ENCODE measurements at places on chromosomes 5 and 9.

- no peaks in the 10 kb centered on the region for H3K4me1 ChIP-seq
- no peak overlapping the region for H3K27ac ChIP-seq
- no peak overlapping the region for H3K4me3 ChIP-seq
- no peaks in the 10 kb centered on the region for H3K27me3 ChIP-seq
- no peaks in the 10 kb centered on the region for H3K36me3 ChIP-seq
Observed at GRCh38 chr5:174448662-174449061, 275.7 kb upstream of the MSX2 start.

DNA sequence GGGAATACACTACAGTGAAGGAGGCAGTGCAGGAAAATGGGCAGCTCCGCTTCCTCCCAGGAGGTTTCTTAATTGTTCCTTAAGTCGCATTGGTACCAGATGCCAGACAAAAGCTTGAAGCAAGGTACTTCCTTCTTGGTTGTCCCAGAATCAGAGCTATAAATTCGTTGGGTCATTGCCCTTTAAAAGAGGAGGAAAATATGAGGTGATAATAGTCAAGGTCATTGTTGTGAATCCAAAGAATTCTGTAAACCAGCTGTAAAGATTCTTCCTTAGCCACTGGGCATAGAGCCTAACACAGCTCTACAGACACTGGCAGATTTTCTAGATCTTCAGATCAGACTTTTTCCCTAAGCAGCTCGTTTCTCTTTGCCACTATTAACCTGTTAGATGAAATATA lies 444.1 kb upstream of the TLE4 start:
- H3K4me3 ChIP-seq: no peak overlapping the region
- no peak overlapping the region for H3K27ac ChIP-seq
- no peaks in the 10 kb centered on the region for H3K27me3 ChIP-seq
- no peaks in the 10 kb centered on the region for H3K36me3 ChIP-seq
- no peak for DNase-seq
- H3K4me1 ChIP-seq: peaks cover 2% of the 10 kb centered on the region

- H3K27me3 ChIP-seq: no peaks in the 10 kb centered on the region
- H3K27ac ChIP-seq: no peak overlapping the region
- no peak for DNase-seq
- peaks cover 11% of the 10 kb centered on the region for H3K4me1 ChIP-seq
Observed at GRCh38 chr9:109120204-109120789, 550 bp upstream of the TMEM245 start.

GRCh38 chr5:157270771-157271170 lies 4.8 kb downstream of the CYFIP2 start:
- H3K4me3 ChIP-seq: no peak overlapping the region
- H3K27ac ChIP-seq: no peak overlapping the region
- H3K36me3 ChIP-seq: no peaks in the 10 kb centered on the region
- peaks cover 6% of the 10 kb centered on the region for H3K4me1 ChIP-seq
- H3K27me3 ChIP-seq: no peaks in the 10 kb centered on the region
- no peak for DNase-seq

- peak overlapping the region; percentile 93 for H3K27ac ChIP-seq
- no peaks in the 10 kb centered on the region for H3K27me3 ChIP-seq
Observed at GRCh38 chr5:74866596-74867162, 492 bp upstream of the FAM169A start.

DNA sequence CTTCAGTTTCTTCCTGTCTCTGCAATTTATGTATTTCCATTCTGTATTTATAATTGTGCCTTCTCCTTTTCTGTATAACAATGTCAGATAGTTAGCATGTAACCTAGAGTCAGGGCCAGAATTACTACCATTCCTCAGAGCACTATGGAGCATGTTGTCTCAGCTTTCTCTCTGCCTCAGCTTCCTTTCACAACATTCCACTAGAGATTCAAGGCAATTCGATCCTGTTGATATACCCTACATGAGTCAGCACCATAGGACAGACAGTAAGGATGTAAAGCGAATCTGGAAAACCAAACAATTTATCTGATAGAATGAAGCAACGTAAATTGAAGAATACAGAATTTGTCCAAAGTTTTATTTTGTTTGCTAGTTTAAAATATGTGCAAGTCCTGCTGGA lies 728.3 kb upstream of the SEMA6A start:
- no peak overlapping the region for H3K4me3 ChIP-seq
- no peak for DNase-seq
- no peaks in the 10 kb centered on the region for H3K36me3 ChIP-seq
- no peaks in the 10 kb centered on the region for H3K27me3 ChIP-seq

Data from H1 (cell line).